ENCODE measurements at places on chromosomes 13 and 19.

- no peak for DNase-seq
Measured at GRCh38 chr19:1851654-1852580, 3.6 kb upstream of the REXO1 start.

GRCh38 chr19:45691516-45692186 is at the start of gene SNRPD2:
Gene SNRPD2, minus strand, starts transcription at chr19:45691953. Its CDS starts 65 bp downstream, at chr19:45691888.
- peak; percentile 96 for DNase-seq

- DNase-seq: no peak
Measured at GRCh38 chr19:28428663-28429348, 784.1 kb downstream of the UQCRFS1 start.

GRCh38 chr13:89783221-89783755 is 1564.2 kb upstream of the MIR17HG start:
- no peak for DNase-seq

GRCh38 chr19:33387351-33388230 is 14.1 kb downstream of the CEBPG start:
- no peak for DNase-seq

All from HS-27A (cell line).